RWPE2 (cell line): ENCODE measurements at places on chromosomes 5 and 9.

GRCh38 chr5:55923865-55924500, 70.8 kb downstream of the IL6ST start:
- H3K36me3 ChIP-seq = no peaks in the 10 kb centered on the region
- no peak for DNase-seq
- H3K4me1 ChIP-seq = peaks cover 4% of the 10 kb centered on the region
- H3K27me3 ChIP-seq = no peaks in the 10 kb centered on the region

DNA sequence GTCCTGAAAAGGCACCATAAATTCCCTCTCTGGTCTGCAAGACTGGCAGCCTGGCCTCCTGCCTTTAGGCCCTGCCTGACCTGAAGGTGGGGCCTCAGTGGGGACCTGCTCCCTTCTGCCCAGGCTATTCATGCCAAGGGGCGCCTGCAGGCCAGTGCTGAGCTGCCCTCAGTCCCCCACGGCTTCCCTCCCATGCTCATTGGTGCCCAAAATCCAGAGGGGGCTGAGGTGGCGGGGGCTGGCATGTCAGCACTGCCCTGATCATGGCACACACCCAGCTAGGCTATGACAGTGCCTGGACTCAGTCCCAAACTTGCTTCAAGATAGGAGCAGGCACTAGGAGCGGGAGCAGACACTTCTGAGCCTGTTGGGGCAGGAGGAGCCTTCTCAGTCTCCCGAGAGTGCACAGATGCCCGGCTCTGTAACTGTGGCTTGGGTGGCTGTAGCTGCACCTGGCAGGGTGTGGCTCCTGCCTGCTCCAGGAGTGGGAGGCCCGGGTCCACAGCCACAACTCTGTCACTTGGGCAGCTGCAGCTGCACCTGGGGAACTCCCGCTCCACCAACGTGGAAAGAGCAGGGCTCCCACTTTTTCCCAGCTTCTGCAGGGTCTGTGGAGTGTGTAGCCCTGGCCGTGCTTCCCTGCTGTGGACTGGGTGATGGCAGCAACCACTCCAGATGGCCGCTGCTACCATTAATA, 49.0 kb downstream of the NDUFAF2 start:
- H3K4me3 ChIP-seq = no peak overlapping the region
- H3K27me3 ChIP-seq = no peaks in the 10 kb centered on the region
- H3K4me1 ChIP-seq = no peaks in the 10 kb centered on the region
- H3K27ac ChIP-seq = no peak overlapping the region
- no peaks in the 10 kb centered on the region for H3K36me3 ChIP-seq
- no peak for DNase-seq

GRCh38 chr9:122219856-122220672, 8.7 kb downstream of the LHX6 start:
- no peak overlapping the region for H3K4me3 ChIP-seq
- H3K27me3 ChIP-seq = peaks cover 24% of the 10 kb centered on the region
- H3K27ac ChIP-seq = no peak overlapping the region
- no peak for DNase-seq
- no peaks in the 10 kb centered on the region for H3K36me3 ChIP-seq

DNA sequence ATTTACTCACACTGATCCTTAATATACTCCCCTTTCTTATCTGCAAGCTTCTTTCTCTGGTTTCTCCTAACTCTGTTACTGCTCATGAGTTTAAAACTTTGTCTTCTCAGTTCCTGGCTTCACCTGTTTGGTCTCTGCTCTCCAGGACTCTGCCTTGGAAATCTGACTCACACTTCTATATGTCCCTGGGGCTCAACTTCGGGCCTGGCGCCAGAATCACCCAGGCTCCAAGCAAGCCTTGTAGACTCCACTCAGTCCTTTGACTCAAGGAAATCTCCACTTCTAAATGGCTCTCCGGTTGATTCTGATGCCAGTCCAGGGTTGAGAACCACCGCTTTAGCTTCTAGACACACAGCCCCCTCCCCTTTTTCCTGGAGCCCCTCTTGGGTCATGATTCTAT, 57.8 kb downstream of the TMC1 start:
- no peak overlapping the region for H3K4me3 ChIP-seq
- peaks cover 53% of the 10 kb centered on the region for H3K4me1 ChIP-seq
- H3K36me3 ChIP-seq = no peaks in the 10 kb centered on the region

- no peak overlapping the region for H3K4me3 ChIP-seq
- no peaks in the 10 kb centered on the region for H3K36me3 ChIP-seq
- peaks cover 20% of the 10 kb centered on the region for H3K4me1 ChIP-seq
- H3K27ac ChIP-seq = no peak overlapping the region
- no peaks in the 10 kb centered on the region for H3K27me3 ChIP-seq
- no peak for DNase-seq
Observed at GRCh38 chr5:143509758-143510221, 106.3 kb upstream of the NR3C1 start.

- DNase-seq = peak; percentile 53
- no peaks in the 10 kb centered on the region; the same call in 1 of the 2 replicates for H3K36me3 ChIP-seq
- H3K27ac ChIP-seq = peak overlapping the region; percentile 90
- no peaks in the 10 kb centered on the region for H3K27me3 ChIP-seq
Observed at GRCh38 chr5:121968910-121969607, 7.3 kb downstream of the SRFBP1 start.

GRCh38 chr5:95050708-95051107, 234.2 kb downstream of the MCTP1 start:
- no peaks in the 10 kb centered on the region for H3K4me1 ChIP-seq
- H3K4me3 ChIP-seq = no peak overlapping the region
- H3K27me3 ChIP-seq = no peaks in the 10 kb centered on the region
- H3K27ac ChIP-seq = no peak overlapping the region

DNA sequence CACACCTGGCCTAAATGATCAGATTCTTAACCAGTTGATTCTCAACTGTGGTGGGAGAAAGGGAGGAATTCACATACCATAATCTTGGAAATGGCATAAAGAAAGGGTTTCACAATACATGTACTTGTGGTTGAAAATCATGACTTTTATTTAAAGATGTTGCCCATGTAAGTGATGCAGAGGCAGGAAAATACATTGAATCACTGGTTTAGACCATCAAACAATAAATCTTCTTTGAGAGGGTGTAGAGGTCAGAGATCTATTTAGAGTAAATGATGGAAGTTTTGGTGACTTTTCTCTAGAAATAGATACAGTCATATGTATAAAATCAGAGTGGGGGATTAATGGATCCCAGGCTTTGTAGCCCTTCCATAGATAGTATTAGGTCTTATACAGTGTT, 15.4 kb downstream of the NDUFS4 start:
- peaks cover 11% of the 10 kb centered on the region; the same call in 1 of the 2 replicates for H3K36me3 ChIP-seq
- DNase-seq = no peak
- H3K4me1 ChIP-seq = no peaks in the 10 kb centered on the region
- no peak overlapping the region for H3K4me3 ChIP-seq
- H3K27me3 ChIP-seq = no peaks in the 10 kb centered on the region

DNA sequence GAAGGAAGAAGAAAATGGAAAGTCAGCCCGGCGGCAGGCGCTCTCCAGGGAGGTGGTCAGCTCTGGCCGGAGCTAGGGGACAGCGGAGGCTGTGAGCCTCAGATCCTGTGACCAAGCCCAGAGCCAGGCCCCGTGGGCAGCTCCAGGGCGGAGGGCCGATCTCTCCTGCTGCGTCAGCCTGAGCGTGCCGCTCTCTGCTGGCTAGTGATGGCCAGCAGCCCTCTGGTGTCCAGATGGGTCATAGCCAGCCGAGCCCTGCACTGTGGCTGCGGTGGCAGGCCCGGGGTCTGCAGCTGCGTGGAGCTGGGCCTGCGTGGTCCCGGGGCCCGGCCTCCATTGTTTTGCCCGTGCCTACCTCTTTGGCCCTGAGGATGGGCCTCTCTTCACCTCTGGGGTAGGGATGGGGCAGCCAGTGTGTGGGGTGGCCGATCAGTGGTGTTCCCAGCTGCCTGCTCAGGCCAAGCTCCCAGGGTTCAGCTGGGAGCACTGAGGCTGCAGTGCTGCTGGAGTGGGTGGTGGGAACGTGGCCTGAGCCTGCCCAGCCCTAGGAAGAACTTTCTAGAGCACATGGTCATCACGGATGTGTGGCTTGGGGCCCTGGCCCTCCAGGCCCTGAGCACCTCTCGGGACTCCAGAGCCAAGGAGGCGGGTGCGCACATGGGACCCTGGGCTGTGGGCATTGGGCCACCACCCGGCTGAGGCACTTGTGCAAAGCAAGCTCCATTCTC, 17.1 kb upstream of the NRARP start:
- H3K4me3 ChIP-seq = no peak overlapping the region
- H3K27ac ChIP-seq = no peak overlapping the region
- peaks cover 4% of the 10 kb centered on the region for H3K27me3 ChIP-seq
- no peaks in the 10 kb centered on the region for H3K4me1 ChIP-seq

GRCh38 chr9:132857616-132858342, 20.3 kb downstream of the AK8 start:
- no peak for DNase-seq
- no peaks in the 10 kb centered on the region for H3K36me3 ChIP-seq
- no peak overlapping the region for H3K27ac ChIP-seq
- no peaks in the 10 kb centered on the region for H3K27me3 ChIP-seq
- H3K4me1 ChIP-seq = no peaks in the 10 kb centered on the region

DNA sequence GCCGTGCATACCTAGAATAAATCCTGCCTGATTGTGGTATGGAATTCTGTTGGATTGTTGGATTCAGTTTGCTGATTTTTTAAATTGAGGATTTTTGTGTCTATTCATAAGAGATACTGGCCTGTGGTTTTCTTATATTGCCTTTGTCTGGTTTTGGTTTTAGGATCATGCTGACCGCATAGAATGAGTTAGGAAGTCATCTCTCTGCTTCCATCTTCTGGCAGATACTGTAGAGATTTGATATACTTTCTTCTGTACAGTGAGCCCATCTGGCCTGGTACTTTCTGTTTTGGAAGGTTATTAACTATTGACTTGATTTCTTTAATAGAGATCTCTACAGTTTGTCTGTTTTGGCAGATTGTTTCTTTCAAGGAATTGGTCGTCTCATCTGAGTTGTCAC, 14.7 kb downstream of the CEP72 start:
- H3K27me3 ChIP-seq = no peaks in the 10 kb centered on the region
- H3K4me1 ChIP-seq = no peaks in the 10 kb centered on the region
- H3K4me3 ChIP-seq = no peak overlapping the region
- H3K36me3 ChIP-seq = peaks cover 46% of the 10 kb centered on the region
- H3K27ac ChIP-seq = no peak overlapping the region

- H3K4me3 ChIP-seq = no peak overlapping the region
- H3K27me3 ChIP-seq = no peaks in the 10 kb centered on the region
- peaks cover 4% of the 10 kb centered on the region for H3K4me1 ChIP-seq
Observed at GRCh38 chr9:86795823-86796553, 151.3 kb downstream of the GAS1 start.

DNA sequence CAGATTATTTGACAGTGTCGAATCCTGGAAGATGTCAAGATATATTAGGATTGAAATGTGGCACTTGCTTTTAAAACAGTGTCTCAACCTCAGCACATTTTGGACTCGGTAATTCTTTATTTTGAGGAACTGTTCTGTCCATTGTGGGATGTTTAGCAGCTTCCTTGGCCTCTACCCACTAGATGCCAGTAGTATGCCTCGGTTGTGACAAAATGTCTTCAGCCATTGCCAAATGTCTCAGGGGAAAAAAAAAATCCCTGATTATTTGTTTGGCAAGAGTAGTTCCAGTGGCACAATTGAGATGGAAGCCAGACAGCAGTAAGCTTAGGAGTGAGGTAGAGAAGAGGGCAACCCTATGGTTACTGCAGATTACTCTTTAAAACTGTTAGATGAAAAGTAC, 694.5 kb upstream of the RIOK2 start:
- H3K4me1 ChIP-seq = no peaks in the 10 kb centered on the region
- DNase-seq = no peak
- no peak overlapping the region for H3K27ac ChIP-seq
- no peak overlapping the region for H3K4me3 ChIP-seq
- no peaks in the 10 kb centered on the region for H3K36me3 ChIP-seq

DNA sequence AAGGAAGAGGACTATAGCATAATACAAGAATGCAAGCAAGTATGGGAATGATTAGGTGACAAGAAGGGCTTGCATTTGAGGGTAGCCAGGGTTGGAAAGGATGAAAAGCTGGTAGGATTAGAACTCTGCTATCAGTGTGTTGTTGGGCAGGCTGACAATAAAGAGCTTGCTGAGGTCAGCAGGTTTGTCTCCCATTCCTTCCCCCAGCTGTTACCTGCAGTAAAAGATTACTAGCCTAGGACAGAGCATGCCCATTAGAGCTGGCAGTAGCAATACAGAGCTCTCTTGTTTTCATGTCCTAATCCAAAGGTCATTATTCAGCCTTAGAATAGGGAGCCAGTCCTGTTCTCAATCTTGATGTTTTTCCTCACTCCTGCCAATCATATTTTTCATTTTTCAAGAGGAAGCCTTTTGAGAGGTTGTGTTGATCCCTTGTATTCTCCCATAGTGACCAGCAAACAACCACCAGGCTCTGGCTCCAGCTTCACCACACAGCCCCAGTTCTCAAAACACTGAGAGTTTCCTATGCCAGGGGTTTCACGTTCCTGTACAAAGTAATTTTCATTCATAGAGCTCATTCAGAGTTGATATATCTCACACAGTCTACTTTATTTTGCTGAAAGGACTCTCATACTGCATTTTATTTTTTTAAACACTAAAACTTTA, 71.7 kb downstream of the OR2K2 start:
- no peaks in the 10 kb centered on the region for H3K4me1 ChIP-seq
- no peak overlapping the region for H3K27ac ChIP-seq
- no peak overlapping the region for H3K4me3 ChIP-seq
- H3K27me3 ChIP-seq = no peaks in the 10 kb centered on the region
- H3K36me3 ChIP-seq = no peaks in the 10 kb centered on the region

- DNase-seq = no peak
- no peaks in the 10 kb centered on the region for H3K27me3 ChIP-seq
- no peaks in the 10 kb centered on the region for H3K36me3 ChIP-seq
- H3K27ac ChIP-seq = peak overlapping the region; percentile 46
- no peak overlapping the region for H3K4me3 ChIP-seq
Observed at GRCh38 chr9:93597871-93598646, 21.7 kb downstream of the PHF2 start.

GRCh38 chr9:70554881-70555280, 140.4 kb upstream of the KLF9 start:
- H3K4me3 ChIP-seq = no peak overlapping the region
- DNase-seq = no peak
- peaks cover 16% of the 10 kb centered on the region for H3K4me1 ChIP-seq
- no peaks in the 10 kb centered on the region for H3K36me3 ChIP-seq
- H3K27me3 ChIP-seq = no peaks in the 10 kb centered on the region
- H3K27ac ChIP-seq = peak overlapping the region; percentile 73

DNA sequence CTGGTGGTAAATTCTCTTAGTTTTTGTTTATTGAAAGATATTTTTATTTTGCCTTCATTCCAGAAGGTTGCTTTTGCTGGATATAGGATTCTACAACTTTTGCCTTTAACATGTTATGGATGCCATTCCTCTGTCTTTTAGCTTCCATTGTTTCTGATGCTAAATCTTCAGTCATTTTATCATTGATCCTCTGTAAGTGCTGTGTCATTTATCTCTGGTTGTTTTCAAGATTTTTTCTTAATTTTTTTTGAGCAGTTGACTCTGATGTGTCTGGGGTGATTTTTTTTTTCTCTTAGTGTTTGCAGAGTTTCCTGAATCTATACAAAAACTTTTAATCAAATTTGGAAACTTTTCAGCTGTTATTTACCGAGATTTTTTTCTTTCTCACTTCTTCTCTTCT, 6.4 kb downstream of the CARD6 start:
- H3K4me3 ChIP-seq = no peak overlapping the region
- no peaks in the 10 kb centered on the region for H3K4me1 ChIP-seq
- no peaks in the 10 kb centered on the region for H3K27me3 ChIP-seq
